ENCODE measurements at places on chromosomes 5 and 9. TPM values are rescaled to one million over a fixed set of nuclear protein-coding genes. Genes with fewer than 3 reads are reported as not detected.

Gene FGD3
- 24.5 TPM for total RNA-seq

DNA sequence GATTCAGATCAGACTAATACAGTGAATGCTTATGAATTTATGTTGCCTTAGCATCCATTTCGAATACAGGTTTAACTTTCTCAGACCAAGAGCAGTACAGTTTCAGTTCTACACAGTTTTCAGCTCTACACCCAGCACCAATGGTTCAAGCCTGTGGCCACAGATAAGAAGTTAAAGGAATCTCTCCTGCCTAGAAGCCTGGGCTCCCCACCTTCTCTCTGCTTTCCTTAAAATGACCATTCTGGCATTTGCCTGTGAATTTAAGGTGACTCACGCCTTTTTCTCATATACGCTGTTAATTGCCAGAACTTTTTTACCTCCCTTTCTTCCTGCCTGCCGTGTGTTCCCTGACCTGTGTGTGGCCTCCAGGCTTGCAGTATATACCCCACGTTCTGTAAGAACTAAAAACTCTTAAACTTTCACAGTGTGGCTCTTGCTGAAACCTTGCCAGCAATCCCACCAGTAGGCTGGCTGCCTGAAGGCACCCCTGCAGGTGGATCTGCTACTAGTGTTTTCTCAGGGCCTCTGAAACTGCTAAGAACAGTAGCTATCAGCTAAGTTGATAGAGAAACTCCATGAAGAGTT is 692.8 kb upstream of the CDH18 start:
- DNase-seq = no peak

- DNase-seq = no peak
These were observed 253.7 kb downstream of the MAT2B start for GRCh38 chr5:163759000-163759704.

DNA sequence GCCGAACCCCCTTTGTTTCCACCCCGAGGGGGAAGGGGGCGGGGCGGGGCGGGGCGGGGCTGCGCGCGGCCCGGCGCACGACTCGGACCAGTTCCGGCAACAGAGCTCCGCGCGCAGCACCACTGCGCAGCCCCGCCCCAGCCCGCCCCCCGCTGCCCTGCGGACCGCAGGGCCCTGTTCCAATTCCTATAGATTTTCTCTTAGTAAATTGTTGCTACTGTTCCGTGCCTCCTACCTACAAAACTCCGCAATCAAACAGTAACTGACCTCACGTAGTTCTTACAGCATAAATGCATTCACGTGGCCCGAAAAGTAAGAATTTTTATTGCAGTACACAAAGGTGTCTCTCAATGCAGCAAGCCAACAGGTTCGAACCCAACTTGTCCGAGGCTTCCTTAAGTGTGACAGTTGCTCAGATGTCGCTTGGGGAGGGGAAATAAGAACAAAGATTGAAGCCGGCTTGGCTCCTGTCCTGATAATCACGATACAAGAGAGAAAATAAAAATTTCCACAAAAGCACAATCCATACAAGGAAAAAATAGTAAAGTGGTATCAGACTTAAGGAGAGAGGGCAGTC is 1.2 kb upstream of the RNF38 start:
- DNase-seq = no peak

- DNase-seq = no peak
These were observed 1271.3 kb downstream of the EFNA5 start for GRCh38 chr5:106399391-106399790.

- DNase-seq = no peak
These were observed 460.7 kb upstream of the MEF2C start for GRCh38 chr5:89343666-89344065.
